ENCODE measurements at places on chromosomes 1 and 21. TPM values are rescaled to one million over a fixed set of nuclear protein-coding genes. Genes with fewer than 3 reads are reported as not detected.

CELA2A gene
- total RNA-seq = not detected

- H3K4me1 ChIP-seq = no peaks in the 10 kb centered on the region
- no peaks in the 10 kb centered on the region for H3K36me3 ChIP-seq
- no peak for DNase-seq
- no peak overlapping the region for H3K27ac ChIP-seq
- H3K27me3 ChIP-seq = no peaks in the 10 kb centered on the region
Measured at GRCh38 chr1:21550097-21550496, 40.9 kb downstream of the ALPL start.

GRCh38 chr1:15214527-15214926 is 32.5 kb upstream of the FHAD1 start:
- peak overlapping the region; percentile 82 for H3K27ac ChIP-seq
- no peaks in the 10 kb centered on the region for H3K27me3 ChIP-seq
- peaks cover 44% of the 10 kb centered on the region for H3K4me1 ChIP-seq
- DNase-seq = no peak
- no peak overlapping the region for H3K4me3 ChIP-seq
- H3K36me3 ChIP-seq = peaks cover 3% of the 10 kb centered on the region

DNA sequence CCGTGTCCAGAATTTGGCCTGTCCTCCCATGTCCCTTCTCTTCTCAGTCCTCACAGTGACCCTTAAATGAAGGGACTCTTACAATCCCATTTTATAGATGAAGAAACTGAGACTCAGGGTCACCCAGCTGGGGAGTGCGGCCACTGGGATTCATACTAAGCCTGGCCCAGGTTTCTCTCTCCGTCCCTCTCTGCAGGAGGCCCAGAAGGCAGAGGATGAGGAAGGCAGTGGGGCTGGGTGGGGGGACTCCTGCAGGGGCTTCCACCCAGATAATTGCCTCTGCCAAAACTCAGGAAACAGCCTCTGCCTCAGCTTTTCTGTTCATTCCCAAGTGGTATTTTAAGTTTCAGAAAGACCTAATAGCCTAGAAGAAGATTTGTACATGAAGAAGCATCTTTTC is 299.8 kb downstream of the MATN1 start:
- H3K27ac ChIP-seq = no peak overlapping the region
- H3K27me3 ChIP-seq = no peaks in the 10 kb centered on the region
- H3K4me3 ChIP-seq = no peak overlapping the region

PPP1R8 gene
- 33.4 TPM for total RNA-seq

KIRREL1 gene
- total RNA-seq = 34.9 TPM

NPR1 gene
- total RNA-seq = 45.9 TPM

DNA sequence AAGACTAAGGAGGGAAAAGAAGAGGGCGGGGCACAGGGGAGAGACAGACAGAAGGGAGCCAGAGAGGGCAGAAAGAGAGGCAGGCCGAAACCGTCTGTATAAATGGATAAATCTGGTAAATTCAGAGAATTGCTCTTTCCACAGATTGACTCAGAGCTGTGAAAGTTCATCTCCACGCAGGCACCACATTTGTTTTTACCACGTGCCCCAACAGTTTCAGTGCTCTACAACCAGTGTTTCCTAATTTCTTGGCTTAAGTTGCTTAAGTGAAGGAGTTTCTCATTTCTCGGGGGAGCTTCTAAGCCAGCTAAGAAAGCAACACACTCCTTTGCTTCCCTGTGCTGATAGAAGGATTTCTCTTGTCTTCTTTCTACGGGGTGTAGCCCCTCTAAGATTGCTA is 87.1 kb downstream of the ENAH start:
- H3K36me3 ChIP-seq = no peaks in the 10 kb centered on the region
- H3K27ac ChIP-seq = no peak overlapping the region
- DNase-seq = no peak
- H3K4me1 ChIP-seq = no peaks in the 10 kb centered on the region
- H3K27me3 ChIP-seq = no peaks in the 10 kb centered on the region
- no peak overlapping the region for H3K4me3 ChIP-seq

GRCh38 chr1:55600242-55600641 is 385.1 kb upstream of the USP24 start:
- H3K4me1 ChIP-seq = peaks cover 8% of the 10 kb centered on the region
- H3K36me3 ChIP-seq = no peaks in the 10 kb centered on the region
- H3K4me3 ChIP-seq = no peak overlapping the region
- DNase-seq = no peak
- H3K27me3 ChIP-seq = no peaks in the 10 kb centered on the region

DNA sequence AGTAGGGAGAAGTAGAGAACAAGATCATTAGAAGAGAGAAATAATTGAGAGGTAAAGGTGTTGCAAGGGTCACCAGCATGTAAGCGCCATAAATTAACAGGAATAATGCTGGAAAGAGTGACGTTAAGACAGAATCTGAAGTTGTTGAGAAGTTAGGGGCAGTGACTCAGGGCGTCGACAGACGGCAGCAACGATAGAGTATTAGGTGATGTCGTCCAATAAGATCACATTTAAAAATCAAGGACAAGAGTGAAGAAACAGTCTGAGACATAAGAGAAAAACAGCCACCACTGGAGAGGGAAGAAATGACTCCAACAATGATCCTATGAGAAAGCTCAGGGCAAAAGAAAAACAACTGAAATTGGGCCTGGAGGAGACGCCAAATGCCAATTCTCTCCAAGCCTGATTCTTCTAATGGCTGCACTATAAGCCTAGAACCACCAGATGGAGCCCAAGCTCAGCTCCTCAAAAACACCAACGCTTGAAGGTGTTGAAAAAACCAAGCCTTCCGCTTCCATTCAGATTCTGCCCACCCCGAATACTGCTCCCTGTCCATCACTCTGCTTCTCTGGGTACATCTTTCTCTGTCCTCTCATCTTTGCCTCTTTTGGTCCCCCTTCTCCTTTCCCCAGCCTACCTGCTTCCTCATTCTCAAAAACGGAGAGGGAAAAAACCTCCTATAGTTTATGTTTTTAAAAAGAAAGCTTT is 70.0 kb downstream of the LUZP1 start:
- H3K4me1 ChIP-seq = peaks cover 62% of the 10 kb centered on the region
- no peak for DNase-seq
- H3K27ac ChIP-seq = peak overlapping the region; percentile 49
- no peaks in the 10 kb centered on the region for H3K36me3 ChIP-seq
- no peak overlapping the region for H3K4me3 ChIP-seq
- H3K27me3 ChIP-seq = no peaks in the 10 kb centered on the region

CD52 gene
- total RNA-seq = 8.1 TPM

PDPN gene
- 43.7 TPM for total RNA-seq

GRCh38 chr1:185156288-185156853 is 382 bp downstream of the TRMT1L start:
- H3K4me3 ChIP-seq = peak overlapping the region; percentile 98
- no peak for DNase-seq
- peak overlapping the region; percentile 99 for H3K27ac ChIP-seq
- H3K36me3 ChIP-seq = no peaks in the 10 kb centered on the region
- no peaks in the 10 kb centered on the region for H3K27me3 ChIP-seq

DNA sequence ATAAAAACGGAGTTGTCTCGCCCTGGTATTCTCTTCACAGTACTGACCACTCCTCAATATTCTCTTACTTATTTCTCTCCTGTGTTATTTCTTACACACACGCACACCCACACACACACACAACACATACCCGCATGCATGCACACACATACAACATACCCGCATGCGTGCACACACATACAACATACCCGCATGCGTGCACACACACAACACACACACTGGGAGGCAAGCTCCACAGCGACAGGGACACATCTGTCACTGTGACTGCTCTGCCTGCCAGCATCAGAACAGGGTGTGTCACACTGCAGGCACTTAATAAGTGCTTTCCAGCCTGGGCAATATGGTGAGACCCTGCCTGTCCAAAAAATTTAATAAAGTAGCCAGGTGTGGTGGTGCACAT is 20.8 kb upstream of the DDOST start:
- no peaks in the 10 kb centered on the region for H3K27me3 ChIP-seq
- H3K4me3 ChIP-seq = no peak overlapping the region
- no peaks in the 10 kb centered on the region for H3K36me3 ChIP-seq
- DNase-seq = no peak
- H3K27ac ChIP-seq = no peak overlapping the region

DNA sequence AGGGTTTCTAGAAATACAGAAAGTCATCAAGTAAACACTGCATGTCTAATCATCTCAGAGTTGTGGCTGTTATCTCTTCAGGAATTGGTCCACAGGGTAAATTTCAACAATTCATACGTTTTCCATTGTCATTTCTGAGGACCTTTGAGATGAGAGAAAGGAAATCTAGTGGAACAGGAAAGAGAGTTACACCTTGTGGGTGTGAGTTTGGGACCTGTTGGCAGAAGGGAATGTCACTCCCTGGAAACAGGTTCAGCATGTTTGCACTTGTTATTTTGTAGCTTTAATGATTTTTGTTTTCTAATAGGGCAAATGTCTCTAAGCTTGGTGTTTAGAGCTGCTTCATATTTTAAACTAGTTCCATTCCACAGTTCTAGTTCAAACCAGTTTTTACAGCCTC is 5.6 kb downstream of the TMEM167B start:
- H3K36me3 ChIP-seq = peaks cover 29% of the 10 kb centered on the region
- DNase-seq = no peak
- no peak overlapping the region for H3K27ac ChIP-seq
- H3K27me3 ChIP-seq = no peaks in the 10 kb centered on the region
- H3K4me3 ChIP-seq = no peak overlapping the region

GRCh38 chr1:30253807-30254440 is 469.5 kb downstream of the MATN1 start:
- DNase-seq = no peak
- no peaks in the 10 kb centered on the region for H3K27me3 ChIP-seq
- H3K36me3 ChIP-seq = no peaks in the 10 kb centered on the region
- no peak overlapping the region for H3K4me3 ChIP-seq
- no peak overlapping the region for H3K27ac ChIP-seq

DNA sequence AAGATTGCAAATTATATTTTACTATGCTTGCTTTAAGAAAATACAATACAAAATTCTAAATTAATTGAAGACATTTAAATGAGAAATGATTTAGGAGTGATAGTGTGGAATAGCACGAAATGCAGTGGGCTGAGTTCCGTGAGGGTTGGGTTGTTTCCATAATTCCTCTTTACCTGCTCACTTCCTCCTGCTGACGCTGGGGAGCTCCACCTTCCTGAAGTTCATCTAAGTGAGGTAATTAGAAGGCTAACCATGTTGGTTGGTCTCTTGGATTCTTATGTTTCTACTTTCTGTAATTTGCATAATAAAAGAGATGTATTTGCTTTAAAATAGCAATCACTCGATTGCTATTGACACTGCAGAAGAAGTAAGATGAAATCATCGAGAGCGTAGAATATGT is 4.7 kb downstream of the OR14I1 start:
- H3K27ac ChIP-seq = no peak overlapping the region
- H3K27me3 ChIP-seq = no peaks in the 10 kb centered on the region
- no peak for DNase-seq
- H3K4me1 ChIP-seq = no peaks in the 10 kb centered on the region

TRIM17 gene
- total RNA-seq = 1.2 TPM

GLIS1 gene
- 1.2 TPM for total RNA-seq

- no peak overlapping the region for H3K27ac ChIP-seq
- peaks cover 36% of the 10 kb centered on the region for H3K36me3 ChIP-seq
- no peaks in the 10 kb centered on the region for H3K4me1 ChIP-seq
- H3K27me3 ChIP-seq = no peaks in the 10 kb centered on the region
- no peak overlapping the region for H3K4me3 ChIP-seq
Measured at GRCh38 chr1:51410568-51411460, 80.5 kb upstream of the TTC39A start.

DNA sequence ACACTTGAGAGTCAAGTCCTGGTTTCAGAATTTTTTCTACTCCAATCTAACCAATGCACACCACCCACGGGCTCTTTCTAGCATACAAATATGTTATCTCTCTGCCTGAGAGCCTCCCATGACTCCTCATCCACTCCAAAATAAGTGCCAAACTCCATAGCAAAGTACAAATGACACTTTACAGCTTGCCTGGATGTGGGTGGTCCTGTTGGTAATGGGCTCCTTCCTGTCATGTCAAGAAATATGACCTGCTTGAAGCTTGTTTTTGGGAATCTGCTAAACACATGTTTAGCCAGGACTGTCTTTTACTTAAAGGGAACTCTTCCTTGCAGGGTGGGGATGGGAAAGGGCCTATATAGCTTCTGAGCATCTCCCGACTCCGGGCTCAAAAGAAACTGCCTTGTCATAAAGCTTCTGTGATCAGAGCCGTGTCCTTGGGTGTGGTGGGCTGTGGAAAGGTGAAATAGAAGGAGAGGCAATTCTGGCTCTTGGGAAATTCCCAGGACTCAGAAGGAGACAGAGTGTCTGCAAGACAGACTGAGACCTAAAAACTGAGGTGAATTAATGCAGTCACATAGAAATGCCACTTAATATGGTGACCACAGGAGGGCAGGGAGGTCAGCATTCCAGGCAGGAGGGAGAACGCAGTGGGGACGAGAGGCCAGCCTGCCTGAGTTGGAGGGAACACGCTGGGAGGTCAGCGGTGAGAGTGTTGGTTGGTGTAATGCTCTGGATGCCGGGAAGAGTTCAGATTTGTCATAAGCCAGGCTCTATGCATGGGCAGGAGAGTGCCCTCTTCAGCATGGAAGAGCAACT is 6.1 kb upstream of the IGFN1 start:
- DNase-seq = no peak
- no peak overlapping the region for H3K4me3 ChIP-seq
- no peaks in the 10 kb centered on the region for H3K36me3 ChIP-seq
- peaks cover 7% of the 10 kb centered on the region for H3K4me1 ChIP-seq
- no peaks in the 10 kb centered on the region for H3K27me3 ChIP-seq

TMEM200B gene
- total RNA-seq = 25.8 TPM

DNA sequence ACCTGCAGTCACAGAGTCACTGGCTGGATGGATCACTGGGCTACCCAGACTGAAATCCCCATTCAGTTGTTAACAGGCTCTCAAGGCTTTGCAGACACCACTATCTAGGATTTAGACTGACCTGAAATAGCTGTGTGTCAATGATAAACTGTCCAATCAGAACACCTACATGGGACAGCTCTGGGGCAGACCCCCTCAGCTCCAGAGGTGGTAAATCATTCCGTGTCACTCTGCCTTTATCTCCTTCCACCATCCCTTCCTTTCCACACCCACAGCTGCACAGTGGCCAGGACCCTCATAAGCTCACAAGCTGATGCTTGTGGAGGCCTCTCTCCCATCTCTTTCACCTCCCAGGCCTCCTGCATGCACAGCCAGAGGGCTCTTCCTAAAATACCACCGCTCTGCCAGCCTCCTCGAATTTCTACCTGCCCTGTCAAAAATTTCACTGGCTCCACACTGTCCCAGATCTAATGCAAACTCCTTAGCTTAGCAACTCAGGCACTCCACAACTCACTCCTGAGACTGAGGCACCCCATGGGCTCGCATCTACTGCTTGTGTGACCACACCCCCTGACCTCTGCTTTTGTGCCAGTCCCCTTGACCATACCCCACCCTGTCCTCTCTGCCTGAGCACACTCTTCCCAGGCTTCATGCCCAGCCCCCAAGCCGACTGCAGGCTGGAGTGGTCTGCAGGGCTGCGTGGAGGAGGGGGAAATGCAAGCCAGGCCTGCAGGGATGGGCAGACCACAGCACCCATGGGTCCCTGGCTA is 5.8 kb downstream of the CAPZB start:
- DNase-seq = no peak
- H3K27ac ChIP-seq = peak overlapping the region; percentile 57
- no peaks in the 10 kb centered on the region for H3K36me3 ChIP-seq
- no peak overlapping the region for H3K4me3 ChIP-seq

Data from vagina (tissue), 2 donors.